ENCODE measurements at places on chromosomes 16 and 17. TPM values are rescaled to one million over a fixed set of nuclear protein-coding genes. Genes with fewer than 3 reads are reported as not detected.

- no peak for DNase-seq
Measured at GRCh38 chr16:23104032-23104955, 45.0 kb downstream of the USP31 start.

DNA sequence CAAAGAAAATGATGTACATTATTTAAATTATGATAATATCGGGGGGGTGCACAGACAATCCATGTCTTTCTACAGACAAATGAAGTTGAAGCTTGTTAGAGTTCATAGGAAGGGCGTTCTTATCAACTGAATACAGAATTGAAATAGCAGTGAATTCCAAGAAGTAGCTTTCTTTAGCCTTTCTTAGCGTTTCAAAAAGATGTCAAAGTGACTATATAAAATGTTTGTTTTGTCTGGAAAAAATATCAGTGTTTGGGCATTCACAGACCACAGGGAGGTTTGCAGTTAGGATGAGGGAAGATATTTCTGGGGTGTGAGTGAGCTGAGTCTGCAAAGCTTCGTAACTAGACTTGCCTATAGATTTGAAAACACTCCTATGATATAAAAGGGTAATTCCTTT is 55.0 kb downstream of the STX8 start:
- DNase-seq: no peak

CNTD1 gene
- not detected for total RNA-seq

DNA sequence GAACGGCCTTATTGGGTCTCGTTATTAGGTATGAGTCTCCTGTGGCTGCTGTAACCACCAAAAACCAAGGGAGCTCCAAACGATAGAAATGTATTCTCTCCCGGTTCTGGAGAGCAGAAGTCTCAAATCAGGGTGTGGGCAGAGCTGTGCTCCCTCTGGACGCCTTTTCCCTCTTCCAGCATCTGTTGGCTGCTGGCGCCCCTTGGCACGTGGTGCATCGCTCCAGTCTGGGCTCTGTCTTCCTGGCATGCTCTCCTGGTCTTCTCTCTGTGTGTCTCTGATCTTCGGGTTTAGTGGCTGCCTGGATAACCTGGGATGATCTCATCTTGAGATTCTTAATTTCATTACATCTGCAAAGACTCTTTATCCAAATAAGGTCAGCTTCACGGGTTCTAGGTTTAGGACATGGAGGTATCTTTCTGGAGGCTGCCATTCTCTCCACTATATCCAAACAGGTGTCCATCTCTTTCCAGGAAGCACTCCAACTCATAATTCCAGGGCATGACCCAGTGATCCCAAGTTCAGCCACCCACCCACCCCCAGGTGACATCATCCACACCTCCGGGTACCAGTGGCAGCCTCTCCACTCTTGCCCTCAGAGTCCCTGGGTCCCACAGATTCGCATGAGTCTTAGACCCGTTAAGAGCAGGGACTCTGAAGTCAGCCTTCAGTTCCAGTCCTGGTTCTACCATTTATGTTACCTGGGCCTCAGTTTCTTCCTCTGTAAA is 145.5 kb upstream of the FOXF1 start:
- no peak for DNase-seq

- no peak for DNase-seq
Measured at GRCh38 chr17:62092784-62093183, 27.7 kb upstream of the MED13 start.

GRCh38 chr16:11677451-11677951 is 9.2 kb downstream of the SNN start:
- peak; percentile 27 for DNase-seq

ETV4 gene
- 1.6 TPM for total RNA-seq

DNA sequence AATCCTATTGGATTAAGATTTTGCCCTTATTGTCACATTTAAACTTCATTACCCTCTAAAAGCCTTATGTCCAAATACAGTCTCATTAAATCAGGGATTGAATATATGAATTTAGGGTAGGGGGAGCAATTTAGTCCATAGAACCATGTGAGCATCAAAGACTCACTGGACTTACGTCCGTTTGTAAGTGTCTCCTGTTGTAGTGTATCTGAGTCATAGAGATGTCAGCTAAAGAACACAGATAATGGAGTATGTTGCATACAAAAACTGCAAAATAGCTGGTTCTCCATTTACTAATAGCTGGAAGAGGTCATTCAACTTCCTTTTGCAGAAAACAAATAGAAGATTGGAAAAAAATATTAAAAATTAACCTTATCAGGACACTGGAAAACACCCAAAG is 599.1 kb upstream of the SOX9 start:
- no peak for DNase-seq

DNA sequence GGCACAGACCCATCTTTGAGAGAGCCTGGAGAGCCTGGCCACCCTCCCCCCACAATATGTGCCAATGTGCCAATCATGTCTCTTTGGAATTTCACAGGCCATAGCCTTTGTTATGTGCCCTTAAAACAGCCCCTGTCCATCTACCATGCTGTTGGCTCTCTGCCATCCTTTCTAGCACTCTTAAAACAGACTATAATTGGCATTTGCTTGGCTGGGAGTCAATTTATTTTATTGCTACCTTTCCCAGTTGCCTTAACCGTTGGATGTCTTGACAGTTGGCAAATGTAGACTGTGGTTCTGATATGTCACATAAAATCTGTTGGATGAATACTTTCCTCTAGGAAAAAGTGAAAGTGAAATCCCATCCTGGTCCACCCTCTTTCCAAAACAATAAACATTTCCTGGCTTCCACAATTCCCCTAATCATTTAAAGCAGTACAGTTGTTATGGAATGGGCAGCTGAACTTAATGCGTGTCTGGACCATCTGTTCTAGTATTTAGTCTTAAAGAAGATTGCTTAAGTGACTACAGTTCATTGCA is 394.0 kb downstream of the KCNJ2 start:
- DNase-seq: no peak

GRCh38 chr16:81519301-81520150 is 74.9 kb downstream of the CMIP start:
- no peak for DNase-seq

GRCh38 chr16:88739977-88740726 is 33.8 kb downstream of the CTU2 start:
- DNase-seq: no peak

Measured in activated naive CD8-positive, alpha-beta T cell treated with anti-CD3 and anti-CD28 coated beads, Interleukin-2, amount 10 ng/mL, durations not matched to agents 7 days and 5 days (primary cell).